AG09319 (cell line): ENCODE measurements at places on chromosomes 16 and 17.

DNA sequence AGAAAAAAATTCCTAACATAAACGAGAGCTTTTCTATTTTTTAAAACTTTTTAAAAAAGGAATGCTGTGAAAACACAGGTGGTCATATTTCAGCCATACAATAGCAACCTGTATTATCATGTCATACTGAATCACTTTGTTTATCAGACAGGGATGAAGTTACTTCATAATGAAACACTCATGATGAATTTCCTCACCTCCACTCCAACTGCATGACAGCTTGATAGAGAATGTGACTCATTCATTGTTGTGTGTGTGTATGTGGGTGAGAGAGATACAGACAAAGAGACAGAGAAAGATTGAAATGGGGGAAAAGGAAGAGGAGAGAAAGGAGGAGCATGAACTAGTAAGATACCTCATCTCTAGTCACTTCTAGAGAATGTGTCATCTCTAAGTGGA lies 109.0 kb downstream of the SYCE1L start:
- no peak for DNase-seq

DNA sequence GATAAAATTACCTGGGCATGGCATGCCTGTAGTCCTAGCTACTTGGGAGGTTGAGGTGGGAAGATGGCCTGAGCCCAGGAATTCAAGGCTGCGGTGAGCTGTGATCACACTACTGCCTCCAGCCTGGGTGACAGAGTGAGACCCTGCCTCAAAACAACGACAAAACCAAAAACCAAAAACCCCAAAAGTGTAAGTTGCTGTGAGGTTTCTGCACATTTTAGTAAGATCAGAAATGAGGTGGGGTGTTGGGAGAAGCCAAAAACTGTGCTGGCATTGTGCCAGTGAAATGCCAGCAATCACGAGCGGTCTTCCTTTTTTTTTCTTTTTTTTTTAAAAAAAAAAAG lies 114.6 kb downstream of the PITPNC1 start:
- DNase-seq = no peak

DNA sequence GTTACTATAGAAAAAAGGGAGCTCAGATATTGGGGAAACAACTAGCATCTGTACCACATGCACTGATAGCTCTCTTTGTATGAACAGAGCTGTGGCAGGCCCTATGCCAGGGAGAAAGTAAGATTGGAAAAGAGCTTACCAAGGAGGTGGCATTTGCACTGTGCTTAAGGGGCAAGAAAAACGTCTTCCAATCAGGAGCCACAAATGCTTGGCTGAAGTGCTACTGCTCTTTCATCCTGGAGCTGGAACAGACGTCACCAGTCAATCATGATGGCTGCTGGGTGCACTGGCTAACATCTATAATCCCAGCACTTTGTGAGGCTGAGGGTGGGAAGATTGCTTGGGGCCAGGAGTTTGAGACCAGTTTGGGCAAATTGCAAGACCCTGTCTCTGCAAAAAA lies 218.5 kb downstream of the SEC14L1 start:
- DNase-seq = no peak

- DNase-seq = no peak
Observed at GRCh38 chr16:12601290-12601900, 202.3 kb downstream of the CPPED1 start.

DNA sequence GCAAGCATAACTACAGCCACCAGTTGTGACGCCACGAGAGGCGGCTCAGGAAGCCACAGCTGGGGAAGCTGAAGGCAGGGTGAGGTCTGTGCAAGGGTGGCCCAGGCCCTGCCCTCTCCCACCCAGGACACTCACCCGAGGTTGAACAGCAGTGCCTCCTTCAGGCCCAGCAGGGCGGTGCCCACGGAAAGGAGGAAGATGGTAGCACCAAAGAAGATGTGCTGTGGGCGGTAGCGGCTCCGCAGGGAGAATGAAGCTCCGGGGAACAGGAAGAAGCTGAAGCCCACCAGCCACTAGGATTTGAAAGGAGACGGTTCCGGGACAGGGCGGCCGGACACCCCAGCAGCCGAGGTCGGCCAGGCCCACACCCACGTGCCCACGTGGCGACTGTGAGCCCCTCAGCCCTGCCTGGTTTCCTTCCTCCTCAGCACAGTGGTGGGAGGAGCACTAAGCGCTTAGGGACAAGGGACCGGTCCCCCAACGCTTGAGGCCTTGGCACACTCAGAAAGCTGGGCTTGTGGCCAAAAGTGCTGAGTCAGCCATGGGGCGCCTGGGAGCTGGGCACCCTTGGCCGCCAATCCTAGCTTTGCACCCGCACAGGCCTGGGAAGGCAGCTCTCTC lies 11.0 kb downstream of the CYB561 start:
- no peak for DNase-seq

GRCh38 chr16:85642762-85643358 lies 29.7 kb downstream of the GSE1 start:
- DNase-seq = no peak

- no peak for DNase-seq
Observed at GRCh38 chr16:21940570-21940969, 12.6 kb upstream of the UQCRC2 start.

- DNase-seq = no peak
Observed at GRCh38 chr16:361341-361871, 8.9 kb upstream of the AXIN1 start.

DNA sequence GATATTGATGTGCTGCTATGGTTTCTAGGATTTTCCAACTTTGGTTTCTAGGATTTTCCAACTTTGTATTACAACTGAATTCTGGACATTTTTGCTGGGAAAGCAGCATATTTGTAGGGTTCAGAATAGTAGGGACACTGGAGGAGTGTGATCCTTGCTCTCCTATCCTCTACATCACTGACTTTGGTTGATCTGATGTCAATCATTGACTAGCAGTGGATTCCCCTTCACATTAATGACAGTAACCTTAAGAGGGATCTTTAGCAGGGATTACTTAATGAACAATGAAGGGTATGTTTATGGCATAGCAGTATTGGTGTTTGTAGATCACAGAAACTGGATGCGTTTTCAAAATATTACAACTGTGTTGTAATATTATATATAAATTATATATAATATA lies 67.4 kb downstream of the MAP2K4 start:
- no peak for DNase-seq

DNA sequence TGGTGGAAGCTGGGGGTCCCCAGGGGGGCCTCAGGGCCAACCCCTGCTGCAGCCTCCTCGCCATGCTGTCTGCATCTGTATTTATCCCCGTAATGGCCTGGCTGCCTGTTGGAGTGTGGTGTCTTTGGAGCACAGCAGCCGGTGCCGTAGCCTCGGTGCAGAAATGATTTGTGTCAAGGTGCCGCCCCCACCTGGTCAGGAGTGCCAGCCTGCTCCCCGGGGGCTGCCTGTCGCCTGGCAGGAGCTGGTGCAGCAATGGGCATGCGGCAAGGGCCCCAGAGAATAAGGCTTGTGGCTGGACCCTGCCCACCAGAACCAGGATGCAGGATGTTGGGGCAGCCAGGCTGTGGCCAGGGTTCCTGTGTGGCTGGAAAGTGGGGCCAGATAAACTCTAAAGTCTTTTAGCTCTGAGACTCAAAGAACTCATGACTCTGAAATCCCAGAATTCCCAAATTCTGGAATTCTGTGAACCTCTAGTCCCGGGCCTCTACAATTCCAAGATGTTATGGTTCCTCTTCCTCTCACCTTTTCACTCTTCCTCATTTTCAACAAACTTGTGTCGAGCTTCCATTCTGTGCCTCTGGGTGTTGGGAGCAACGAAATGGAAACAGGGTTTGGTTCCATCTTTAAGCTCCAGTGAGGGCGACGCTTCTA lies 5.9 kb downstream of the CPNE2 start:
- no peak for DNase-seq

- no peak for DNase-seq
Observed at GRCh38 chr16:84143784-84144199, 1.2 kb downstream of the HSDL1 start.

DNA sequence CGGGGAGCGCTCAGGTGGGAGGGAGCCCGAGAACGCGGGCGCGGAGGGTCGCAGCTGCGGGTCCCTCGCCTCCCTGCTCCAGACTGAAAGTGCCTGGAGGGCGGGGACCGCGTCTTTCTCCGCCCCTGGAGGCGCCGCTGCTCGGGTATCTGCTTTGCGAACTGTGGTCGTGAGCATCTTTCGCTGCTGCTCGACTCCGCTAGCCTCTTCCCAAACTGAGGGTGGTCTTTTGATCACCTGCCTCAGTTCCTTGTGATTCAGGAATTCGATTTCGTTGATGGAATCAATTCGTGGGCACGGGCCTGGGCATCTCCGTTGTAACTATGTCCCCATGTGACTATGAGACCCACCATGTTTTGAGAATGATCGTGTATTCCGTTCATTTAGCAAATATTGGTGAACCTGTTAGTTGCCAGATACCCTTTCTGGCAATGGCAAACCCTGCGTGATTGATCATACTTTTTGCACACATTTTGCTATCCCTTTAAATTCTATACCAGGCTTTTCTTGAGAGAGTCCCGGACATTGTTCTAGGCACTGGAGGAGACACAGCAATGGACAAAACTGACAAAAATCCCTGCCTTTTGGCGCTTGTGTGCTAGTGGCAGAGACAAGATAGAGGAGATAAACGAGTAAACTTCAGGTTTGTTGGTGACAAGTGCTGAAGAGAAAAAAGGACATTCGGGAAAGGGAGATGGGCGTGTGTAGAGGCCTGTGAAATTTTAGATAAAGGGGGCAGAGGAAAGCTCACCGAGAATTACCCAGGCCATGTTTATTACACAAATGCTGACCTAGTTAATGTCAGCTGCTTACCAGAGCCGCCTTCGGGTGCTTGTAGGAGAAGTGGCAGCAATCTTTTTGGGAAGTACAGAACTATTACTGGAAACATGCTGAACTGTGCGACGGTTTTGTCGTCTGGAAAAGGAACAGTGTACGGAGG lies 948 bp downstream of the UTP18 start:
- DNase-seq = no peak

GRCh38 chr17:13114601-13115031 lies 96.8 kb upstream of the ELAC2 start:
- DNase-seq = peak; percentile 36

DNA sequence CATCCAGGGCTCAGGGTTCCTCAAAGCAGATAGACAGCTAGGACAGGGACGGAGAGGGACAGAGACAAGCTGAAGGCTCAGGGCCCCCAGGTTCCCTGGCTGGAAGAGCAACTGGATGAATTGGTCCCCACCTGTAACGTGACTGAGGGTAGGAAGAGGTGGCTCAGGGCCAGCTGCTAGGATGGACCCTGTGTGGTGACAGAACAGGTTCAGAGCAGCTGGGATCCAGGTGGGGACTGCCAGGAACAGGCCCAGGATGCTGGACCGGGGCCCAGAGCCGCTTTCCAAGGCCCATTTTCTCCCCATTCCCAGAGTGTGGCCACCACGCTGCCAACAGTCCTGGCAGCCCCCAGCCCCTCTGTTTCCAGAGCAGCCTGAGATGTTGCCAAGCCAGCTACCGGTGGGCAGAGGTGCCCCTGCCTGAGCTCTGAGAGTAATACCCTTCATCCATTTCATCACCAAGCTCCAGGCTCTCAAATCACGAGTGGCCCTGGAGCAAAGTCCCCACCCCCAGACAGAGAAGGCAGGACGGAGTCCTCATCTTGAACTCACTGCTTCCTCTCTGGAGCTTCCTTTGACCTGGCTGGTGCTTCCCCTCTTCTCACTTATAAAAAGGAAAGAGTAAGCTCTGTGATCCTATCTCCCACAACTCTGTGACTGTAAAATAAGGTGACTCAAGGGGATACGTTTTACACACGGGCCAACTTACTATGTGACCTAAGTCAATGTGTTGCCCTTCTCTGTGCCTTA lies 79.6 kb downstream of the TMEM132E start:
- DNase-seq = no peak

- DNase-seq = no peak
Observed at GRCh38 chr17:67143318-67143717, 99.0 kb downstream of the CACNG1 start.

DNA sequence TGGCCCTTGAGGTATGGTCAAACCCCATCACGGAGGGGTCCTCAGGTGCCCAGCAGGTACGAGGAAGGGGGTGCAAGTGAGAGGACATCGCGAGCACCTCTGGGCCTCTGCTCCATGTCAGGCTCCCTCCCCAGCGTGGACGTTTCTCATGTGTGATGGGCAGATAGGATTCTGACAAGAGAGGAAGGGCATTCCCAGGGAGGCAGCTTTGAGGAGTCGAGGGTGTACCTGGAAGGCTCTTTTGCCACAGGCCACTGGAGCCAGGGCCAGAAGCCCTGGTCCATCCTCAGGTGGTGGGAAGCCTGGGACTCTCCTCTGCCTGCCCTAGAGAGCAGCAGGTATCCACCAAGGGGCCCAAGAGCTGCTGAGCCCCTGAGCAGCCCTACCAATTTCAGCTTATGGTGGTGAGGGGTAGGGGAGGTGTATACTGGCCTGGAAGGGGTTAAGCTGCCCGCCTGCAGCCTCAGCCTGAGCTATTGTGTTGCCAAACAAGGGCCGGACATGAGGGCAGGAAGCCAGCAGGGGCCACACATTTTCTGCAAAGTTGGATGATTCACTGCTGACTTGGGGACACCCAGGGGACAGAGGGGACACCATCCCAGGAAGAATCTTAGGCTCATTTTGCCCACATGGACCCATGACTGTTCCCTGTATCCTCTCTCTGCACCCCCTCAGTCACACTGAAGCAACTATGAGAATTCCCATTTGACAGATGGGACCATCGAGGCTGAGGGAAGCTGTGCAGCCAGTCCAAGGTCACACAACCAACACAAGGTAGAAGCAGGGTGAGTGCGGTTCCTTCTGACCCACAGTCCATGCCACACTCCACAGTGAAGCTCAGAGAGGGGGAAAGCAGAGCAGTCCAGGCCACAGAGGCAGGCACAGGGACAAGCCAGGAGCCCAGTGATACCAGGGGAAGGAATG lies 1.7 kb downstream of the CDH5 start:
- DNase-seq = no peak

GRCh38 chr16:66814734-66815133 lies 13.3 kb upstream of the TERB1 start:
- no peak for DNase-seq

DNA sequence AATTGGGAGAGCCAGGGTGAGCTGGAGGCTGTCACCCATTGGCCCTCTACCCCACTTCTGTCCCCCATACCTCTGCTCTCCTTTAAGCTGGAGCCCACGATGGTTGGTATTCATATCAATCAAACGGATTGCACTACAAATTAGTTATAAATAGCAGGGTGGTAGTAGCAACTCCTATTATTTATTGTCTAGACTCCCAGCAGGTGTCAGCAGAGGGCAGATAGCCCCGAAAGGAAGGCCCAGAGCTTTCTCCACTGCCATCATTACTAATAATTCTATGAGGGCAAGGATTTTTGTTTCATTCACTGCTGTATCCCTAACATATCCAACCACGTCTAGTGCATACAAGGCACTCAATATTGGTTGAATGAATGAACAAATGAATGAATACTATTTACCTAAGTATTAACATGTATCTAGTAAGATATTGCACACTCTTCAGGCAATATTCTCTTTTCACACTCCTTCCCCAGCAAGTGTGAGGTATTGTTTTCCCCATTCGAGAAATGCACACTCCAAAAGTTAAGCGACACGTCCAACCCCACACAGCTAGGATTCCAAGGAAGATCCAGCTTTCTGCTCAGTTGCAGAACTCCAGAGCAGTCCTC lies 6.3 kb downstream of the C17orf50 start:
- no peak for DNase-seq

DNA sequence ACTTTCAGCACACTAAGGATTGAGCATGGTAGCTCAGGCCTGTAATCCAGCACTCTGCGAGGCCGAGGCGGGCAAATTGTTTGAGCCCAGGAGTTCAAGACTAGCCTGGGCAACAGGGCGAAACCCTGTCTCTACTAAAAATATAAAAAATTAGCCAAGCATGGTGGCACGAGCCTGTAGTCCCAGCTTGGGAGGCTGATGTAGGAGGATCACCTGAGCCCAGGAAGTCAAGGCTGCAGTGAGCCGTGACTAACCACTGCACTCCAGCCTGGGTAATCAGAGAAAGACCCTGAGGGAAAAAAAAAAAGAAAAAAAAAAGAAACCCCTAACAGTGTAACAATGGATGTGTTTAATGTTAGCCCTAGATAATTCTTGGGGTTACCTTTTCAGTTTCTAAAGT lies 24.0 kb downstream of the PARN start:
- DNase-seq = no peak
